ENCODE measurements at places on chromosomes 1 and 21.

DNA sequence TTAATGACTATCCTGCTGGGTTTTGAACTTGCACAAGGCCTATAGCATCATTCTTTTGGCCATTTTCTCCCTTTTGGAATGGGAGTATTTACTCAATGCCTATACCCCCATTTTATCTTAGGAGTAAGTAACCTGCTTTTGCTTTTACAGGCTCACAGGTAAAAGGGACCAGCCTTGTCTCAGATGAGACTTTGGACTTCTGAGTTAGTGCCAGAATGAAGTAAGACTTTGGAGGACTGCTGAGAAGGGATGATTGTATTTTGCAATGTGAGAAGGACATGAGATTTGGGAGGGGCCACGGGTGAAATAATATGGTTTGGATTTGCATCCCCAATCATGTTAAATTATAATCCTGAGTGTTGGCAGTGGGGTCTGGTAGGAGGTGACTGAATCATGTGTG is 212.7 kb downstream of the FAF1 start:
- no peak for DNase-seq

- DNase-seq = no peak
Observed at GRCh38 chr1:241557551-241558193, 25.5 kb downstream of the KMO start.

DNA sequence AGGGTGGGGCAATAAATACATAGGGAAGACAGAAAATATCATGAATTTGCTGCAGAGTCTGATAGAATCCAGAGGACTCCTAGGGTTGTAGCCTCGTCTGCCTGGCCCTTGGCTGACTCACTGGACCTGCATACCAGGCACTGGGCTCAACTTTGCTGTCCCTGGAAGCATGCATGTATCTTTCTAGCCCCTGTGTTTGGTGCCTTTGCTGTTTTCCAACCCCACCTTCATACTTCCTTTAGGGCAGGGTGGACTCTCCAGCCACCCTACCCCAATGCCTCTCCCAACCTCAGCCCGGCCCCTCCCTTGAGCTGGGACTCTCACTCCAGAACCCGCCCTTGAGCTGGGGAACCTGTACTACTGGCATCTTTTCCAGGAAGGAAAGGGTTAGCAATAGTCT is 1.2 kb downstream of the RAB25 start:
- peak; percentile 81 for DNase-seq

DNA sequence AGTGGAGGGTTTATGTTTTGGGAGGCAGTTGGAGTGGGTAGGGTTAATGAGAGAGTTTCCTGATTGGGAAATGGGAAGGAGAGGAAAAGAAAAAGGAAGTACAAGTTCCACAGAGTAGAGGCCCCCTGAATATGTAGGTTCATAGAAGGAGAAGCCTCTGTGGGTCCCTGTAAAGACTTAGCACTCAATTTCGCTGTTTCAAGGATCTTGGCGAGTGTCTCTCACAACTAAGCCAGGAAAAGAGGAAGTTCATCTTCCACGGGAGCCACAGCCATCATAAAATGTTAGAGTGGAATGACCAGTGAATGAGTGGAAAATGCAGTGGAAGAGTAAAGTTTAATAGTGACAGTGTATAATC is 17.4 kb upstream of the DPYD start:
- DNase-seq = no peak

GRCh38 chr1:17078991-17079868 is 25.4 kb upstream of the SDHB start:
- no peak for DNase-seq

DNA sequence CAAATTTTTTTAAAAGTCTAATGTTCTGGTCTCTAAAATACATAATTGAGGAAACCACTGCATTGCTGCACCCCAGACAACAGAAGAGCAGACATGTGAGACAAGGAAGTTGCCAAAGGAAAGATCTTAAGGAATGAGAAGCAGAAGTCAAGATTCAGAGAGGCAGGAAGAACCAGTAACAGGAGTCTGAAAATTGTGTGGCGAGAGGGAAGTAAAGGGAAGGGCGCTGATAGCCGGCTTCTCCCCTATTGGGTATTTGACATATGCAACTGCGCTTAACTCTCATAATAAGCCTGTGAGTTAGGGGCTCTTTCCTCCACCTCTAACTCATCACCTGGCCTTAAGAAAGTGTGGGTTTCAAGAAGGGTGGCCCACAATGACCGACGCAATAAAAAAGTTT is 21.9 kb upstream of the KIF14 start:
- DNase-seq = no peak

- no peak for DNase-seq
Observed at GRCh38 chr1:156881101-156881500, 12.4 kb upstream of the PEAR1 start.

All from colonic mucosa (tissue), 4 donors.